Sciatic nerve (tissue), 2 donors: ENCODE measurements at places on chromosomes 2 and 18.

GRCh38 chr2:10302479-10303180 lies at the start of gene HPCAL1:
Gene HPCAL1 (plus strand): TSS chr2:10302904. CDS start chr2:10419758, 116,854 bp downstream.
- DNase-seq = peak; percentile 92

DNA sequence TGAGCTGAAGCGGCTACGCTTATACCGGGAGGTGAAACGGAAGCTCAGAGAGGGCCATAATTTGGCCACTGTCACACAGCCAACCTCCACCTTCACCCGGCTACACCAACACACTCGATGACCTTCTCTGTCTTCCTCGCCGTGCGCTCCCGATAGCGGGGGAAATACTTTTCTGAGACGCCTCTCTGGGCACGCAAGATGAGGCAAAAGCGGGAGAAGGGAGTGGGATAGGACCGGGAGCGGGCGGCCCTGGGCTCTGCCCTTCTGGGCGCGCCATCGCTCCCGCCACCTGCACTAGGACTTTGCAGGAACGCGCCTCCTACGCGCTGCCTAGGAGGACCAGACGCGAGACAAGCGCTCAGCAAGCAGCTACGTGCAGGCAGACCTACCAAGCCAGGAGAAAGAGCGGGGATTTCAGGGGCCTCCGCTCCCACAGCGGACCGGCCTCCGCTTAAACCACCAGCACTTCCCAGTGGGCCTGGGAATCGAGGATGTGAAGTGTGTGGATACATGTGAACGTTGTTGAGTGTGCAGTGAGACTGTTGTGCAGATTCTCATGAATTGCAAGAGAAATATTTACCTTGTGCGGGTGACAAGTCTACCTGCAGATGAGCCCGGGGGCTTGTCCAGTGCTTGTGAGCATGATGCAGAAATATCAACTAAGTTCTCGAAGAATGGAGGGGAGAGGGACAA lies 11.4 kb downstream of the SIX3 start:
- DNase-seq = no peak

- no peak for DNase-seq
Observed at GRCh38 chr2:3298191-3298590, 79.4 kb downstream of the EIPR1 start.

- no peak for DNase-seq
Observed at GRCh38 chr18:24600076-24600654, 139.7 kb downstream of the HRH4 start.

- no peak for DNase-seq
Observed at GRCh38 chr2:222608081-222608480, 47.8 kb downstream of the FARSB start.
